ENCODE measurements at places on chromosomes 4 and X.
A peak's percentile ranks its signal among the peaks of the same experiment; 100 is the strongest.

- no peak for DNase-seq
Observed at GRCh38 chrX:153812220-153812619, 17.8 kb downstream of the SSR4 start.

GRCh38 chr4:158540125-158540907, 18.6 kb downstream of the RXFP1 start:
- DNase-seq, result no peak

- DNase-seq, result no peak
Observed at GRCh38 chr4:187227907-187228704, 504.4 kb upstream of the FAT1 start.

- DNase-seq, result no peak
Observed at GRCh38 chrX:82163701-82164100, 961.8 kb downstream of the SH3BGRL start.

DNA sequence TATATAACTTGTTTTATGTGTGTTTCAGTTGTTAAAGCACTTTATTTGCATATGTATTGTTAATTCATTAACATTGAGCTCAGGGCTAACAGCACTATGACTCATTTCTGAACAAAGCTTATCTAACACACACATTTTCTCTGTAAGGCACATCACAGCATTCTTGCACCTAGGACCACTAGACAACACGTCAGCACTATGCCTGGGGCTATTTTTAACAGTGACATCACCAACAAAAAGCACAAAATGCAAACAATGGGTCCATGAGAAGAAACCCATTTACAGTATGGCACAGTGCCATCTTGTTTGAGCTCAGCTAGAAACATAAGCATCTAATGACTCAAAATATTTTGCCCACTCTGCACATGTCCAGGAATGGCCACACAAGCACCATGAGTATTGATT, 124.4 kb downstream of the RELL1 start:
- DNase-seq, result peak; percentile 3

GRCh38 chr4:42280327-42281095, 116.8 kb upstream of the SHISA3 start:
- DNase-seq, result peak; percentile 50

- DNase-seq, result no peak
Observed at GRCh38 chr4:52604215-52604614, 54.9 kb downstream of the USP46 start.

- DNase-seq, result no peak
Observed at GRCh38 chr4:158010361-158010760, 162.5 kb downstream of the GASK1B start.

DNA sequence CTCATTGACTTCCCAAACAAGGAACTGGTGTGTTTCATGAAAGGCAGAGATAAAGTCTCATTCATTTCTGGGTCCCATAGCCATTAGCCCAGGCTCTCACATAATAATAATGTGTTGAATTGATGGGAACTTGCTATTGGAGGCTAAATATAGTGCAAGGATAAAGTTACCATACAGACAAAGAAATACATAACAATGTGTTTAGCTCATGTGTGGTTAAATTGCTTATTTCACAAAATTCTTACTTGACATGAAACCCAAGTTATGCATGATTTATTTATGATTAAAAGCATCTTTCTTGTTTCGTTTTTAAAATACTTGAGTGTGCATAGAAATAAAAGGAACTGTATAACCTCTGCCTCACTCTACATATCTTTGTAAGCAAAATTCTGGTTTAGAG, 37.3 kb upstream of the LPAR4 start:
- no peak for DNase-seq

DNA sequence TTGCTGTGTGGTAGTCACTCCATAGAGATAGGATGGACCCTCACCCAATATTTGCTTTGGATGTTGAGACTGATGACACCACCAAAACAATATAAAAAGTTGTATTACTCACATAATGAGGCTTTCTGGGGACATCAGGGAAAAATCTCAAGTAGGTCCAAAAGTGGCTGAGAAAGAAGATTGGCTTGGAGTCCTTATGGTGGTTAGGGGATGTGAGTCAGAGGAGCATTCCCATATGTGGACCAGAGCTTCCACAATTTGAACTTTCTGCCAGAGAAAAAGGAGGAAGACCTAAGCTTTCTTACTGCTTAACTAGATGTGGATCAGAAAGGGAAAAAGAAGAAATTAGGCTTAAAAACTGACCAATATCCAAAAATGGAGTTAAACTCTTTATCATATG, 460.5 kb downstream of the SH3BGRL start:
- no peak for DNase-seq

DNA sequence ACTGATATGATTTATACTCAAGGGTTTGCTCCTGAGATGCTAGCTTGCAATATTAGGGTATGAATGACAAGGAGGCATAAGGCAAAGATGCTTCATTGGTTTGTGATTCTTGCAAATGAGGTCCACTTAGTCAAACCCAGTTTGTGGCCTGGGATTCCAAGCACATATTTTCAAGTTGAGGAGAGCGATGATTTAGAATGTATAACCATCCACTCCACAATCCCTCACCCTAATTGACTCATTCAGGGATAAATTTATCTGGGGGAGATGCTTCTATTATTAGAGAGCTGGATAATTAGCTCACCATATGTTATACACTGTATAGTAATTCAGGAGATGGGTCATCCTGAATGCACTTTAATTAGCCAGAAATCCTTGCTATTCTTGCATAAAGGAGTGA, 118.3 kb upstream of the PUDP start:
- DNase-seq, result no peak

DNA sequence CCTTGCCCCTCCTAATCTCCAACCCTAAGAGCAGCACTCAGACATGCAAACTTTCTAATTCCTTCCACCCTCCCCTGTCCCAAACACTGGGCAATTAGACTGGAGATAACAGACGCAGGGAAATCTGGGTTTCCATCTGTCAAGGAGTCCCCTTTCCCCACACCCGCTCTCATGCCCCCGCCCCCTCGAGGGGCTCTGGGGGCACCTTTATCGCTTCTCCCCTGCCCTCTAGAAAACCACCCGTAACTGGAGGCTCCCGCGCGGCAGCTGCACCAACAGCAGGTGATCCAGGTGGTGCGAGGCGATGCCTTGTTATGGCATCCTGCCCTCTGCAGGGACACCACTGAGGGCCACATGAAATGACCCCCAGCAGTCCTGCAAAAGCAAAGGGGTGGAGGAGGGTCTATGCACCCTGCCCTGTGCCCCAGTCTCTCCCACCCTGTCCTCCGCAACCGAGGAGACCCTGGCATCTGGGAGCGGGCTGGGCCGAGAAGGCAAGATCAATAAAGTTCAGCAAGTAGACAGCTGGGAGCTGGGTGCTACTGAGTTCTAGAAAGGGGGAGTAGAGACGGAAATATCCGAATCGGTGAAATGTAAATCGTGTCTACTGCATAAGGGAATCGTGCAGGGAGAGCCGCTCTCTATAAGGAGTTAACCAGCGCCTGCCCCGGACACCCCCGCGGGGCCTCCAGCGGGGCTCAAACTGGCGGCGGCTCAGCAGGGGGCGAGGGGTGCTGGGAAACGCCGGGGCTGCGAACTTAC, 1.6 kb downstream of the KCTD8 start:
- DNase-seq, result no peak

DNA sequence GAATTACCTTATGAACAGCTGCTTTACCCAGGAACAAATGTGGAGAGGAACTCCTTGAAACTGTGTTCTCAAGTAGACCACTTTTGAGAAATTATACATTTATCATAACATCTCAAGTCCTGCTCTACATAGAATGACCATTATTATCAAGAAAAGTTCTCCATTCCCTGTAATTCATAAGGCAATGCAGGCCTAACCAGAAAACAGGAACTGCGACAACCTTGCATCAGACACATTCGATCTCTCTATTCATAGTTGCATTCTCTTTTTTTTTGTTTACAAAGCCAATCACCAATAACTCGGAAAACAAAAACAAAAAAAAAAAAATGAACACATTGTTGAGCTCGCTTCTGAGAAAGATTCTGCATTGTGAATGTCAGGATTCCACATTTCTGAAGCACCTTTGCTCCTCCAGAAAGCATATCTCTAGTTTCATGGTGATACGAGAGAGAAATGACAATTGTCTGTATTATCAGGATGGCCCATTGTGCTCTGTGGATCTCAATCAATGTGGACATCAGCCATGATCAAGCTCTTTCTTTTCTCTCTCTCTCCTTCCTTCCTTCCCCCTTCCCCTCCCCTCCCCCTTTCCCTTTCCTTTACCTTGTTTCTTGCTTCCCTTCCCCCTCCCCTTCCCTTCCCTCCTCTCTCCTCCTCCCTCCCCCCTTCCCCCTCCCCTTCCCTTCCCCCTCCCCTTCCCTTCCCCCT, 32.4 kb upstream of the CD99 start:
- DNase-seq, result no peak

- no peak for DNase-seq
Observed at GRCh38 chrX:11244636-11245035, 48.6 kb upstream of the AMELX start.

DNA sequence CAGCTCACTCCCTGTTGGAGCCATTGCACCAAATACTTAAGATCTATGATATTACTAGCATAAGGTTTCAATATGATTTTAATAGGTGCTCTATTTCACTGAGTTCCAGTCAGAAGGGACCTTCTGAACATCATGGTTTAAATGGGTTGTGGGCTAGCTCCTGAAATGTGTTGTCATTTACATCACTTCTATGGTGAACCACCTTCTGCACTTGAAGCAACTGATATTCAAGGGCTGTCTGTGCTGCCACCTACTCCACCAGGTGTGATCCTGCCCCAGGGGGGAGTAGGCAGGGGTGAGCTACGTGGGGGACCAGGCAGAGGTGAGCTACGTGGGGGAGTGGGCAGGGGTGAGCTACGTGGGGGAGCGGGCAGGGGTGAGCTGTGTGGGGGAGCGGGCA, 35.2 kb downstream of the RNF175 start:
- DNase-seq, result no peak

DNA sequence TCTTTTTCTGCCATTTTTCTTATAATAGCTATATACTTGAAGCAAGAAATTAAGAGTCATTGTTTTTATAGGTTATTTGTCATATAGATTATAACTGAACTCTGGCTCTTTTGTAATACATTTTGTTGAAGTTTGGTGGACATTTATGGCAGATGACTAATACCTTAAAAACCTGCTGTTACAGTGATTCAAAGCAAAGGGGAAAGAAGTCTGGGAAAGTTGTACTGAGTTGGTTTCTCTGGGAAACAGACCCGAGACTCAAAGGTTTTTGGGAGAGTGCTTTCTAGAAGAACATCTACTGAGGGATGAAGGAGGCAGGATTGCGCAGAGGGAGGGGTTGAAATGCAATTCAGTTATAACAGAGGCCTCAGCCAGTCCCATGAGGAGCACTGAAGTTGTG, 35.9 kb downstream of the NAP1L5 start:
- no peak for DNase-seq

DNA sequence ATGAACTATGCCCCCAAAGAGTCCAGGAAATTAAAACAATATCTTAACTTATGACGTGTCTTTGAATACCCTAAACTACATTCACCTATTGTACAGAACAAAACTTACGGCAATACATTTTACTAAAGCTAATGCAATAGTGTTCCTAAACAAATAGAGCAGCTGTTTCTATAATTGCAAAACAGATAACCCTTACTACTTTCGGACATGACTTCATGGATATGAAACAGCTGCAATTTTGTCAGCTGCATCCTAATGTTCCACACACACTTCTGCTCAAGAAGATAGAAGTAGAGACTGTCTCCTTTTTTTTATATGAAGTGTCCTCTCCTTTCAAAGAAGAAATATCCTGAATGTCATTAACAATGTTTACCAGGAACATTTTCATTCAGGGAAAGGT, 174.9 kb downstream of the ACTRT1 start:
- DNase-seq, result no peak

GRCh38 chr4:117577686-117578311, 456.5 kb upstream of the NDST3 start:
- DNase-seq, result no peak

DNA sequence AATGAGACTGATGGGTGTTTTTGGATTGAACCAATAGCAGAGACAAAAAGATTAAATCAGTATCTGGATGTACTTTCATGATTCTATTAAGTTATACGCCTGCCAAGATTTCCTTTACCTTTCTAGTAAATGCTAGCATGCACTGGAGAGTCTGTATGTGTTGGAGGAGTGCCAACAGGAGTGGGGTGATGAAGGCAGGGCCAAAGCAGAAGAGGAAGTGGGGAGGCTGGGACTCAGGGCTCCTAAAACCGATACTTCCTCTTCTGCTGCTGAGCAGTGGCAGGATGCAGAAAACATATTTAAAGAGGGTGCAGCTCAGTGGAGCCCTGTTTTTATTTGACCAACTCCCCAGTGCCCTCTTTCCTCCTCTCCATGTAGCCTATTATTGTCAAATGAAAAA, 5.6 kb downstream of the CYSLTR1 start:
- DNase-seq, result no peak

GRCh38 chr4:74738464-74739143, 55.7 kb downstream of the BTC start:
- peak; percentile 79 for DNase-seq

DNA sequence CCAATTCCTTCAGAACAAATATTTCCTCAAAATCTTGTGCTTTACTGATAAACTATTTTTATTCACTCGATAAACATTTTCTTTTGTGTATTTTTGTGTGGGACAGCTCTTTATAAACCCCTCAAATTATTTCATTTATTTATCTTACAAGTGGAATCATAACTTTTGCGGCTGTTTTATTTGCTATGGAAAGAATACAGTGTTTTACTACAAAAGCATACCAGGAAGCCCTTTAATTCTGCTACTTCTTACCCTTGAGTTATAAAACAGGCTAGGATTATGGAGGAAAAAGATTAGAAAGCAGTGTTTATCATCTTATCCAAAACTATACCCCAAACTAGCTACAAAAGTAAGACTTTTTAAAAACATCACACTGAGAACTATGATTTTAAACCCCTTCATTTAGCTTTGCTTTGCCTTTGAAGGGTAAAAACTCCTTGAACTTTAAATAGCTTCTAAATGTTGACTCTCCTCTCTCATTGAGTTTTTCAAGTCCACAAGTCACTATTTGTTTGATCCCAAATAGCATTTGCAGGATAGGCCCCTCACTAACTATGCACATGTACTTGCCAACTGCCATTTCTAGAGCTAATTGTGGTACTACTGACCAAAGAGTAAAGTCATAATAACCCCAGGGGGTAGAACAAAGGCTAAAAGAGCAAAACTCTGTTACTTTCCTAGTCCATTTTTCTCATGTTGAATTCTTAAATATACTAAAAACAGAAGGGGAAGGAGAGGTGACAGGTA, 45.8 kb upstream of the SGMS2 start:
- DNase-seq, result no peak

DNA sequence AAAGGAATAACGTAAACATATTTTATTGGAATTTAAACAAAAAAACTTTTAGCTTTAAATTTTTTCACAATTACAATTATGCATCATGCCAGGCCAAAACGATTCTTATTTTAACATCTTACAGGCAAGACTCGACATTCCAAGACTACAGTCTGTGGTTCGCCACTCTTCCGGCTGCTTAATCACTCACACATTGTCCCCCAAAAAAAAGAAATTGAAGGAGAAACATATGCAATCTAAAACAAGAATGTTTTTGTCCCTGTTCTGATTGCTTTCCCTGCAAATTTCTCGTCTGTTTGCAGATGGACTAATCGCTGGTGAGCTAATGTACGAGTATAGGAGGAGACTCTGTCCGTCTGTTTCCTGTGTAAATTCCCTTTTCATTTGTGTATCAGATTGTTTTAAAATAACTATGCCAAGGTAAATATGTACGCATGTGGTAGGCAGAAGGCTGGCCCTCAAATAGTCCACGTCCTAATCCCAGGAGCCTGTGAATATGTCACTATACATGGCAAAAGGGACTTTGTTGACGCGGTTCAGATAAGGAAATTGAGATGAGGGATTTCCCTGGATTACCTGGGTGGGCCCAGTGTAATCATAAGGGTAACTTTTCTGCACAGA, 37.7 kb upstream of the MTNR1A start:
- DNase-seq, result no peak
